ENCODE measurements at places on chromosomes 4 and X. TPM values are rescaled to one million over a fixed set of nuclear protein-coding genes. Genes with fewer than 3 reads are reported as not detected.

The SUPT20HL2 gene
- not detected for total RNA-seq

The PPEF1 gene
- not detected for total RNA-seq

The MAGEA2 gene
- not detected for total RNA-seq

The SMIM10L2A gene
- 1.8 TPM for total RNA-seq

The PFKFB1 gene
- total RNA-seq = 0.65 TPM

All from activated naive CD8-positive, alpha-beta T cell treated with anti-CD3 and anti-CD28 coated beads, Interleukin-2, amount 10 ng/mL, durations not matched to agents 7 days and 5 days (primary cell).